ENCODE measurements at places on chromosomes 16 and 17. TPM values are rescaled to one million over a fixed set of nuclear protein-coding genes. Genes with fewer than 3 reads are reported as not detected.

Gene SHISA6
- total RNA-seq: not detected

Gene GPR142
- not detected for total RNA-seq

Gene PYDC1
- total RNA-seq: not detected

Gene ABAT
- total RNA-seq: 1.3 TPM

Gene KRT17
- 0.66 TPM for total RNA-seq

Measured in placental pericyte (primary cell).